ENCODE measurements at places on chromosomes 13 and 19.

- no peak for DNase-seq
Measured at GRCh38 chr13:101709952-101710351, 257.5 kb downstream of the ITGBL1 start.

DNA sequence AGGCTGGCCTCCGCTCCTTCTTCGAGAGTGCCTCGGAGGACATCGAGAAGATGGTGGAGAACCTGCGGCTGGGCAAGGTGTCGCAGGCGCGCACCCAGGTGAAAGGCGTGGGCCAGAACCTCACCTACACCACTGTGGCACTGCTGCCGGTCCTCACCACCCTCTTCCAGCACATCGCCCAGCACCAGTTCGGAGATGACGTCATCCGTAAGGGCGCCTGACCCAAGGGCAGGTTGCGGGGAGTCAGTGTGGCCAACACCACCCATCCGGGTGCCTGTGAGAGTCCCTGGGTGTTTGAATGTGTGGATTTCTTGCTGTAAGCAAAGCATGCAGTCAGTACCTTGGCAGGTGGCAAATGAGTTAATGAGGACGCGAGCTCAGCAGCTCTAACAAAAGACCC is 78.8 kb downstream of the RYR1 start:
- no peak for DNase-seq

- peak; percentile 36 for DNase-seq
Measured at GRCh38 chr19:45492627-45493470, 4.0 kb downstream of the RTN2 start.

- no peak for DNase-seq
Measured at GRCh38 chr13:35771898-35772297, 295.4 kb upstream of the MAB21L1 start.

DNA sequence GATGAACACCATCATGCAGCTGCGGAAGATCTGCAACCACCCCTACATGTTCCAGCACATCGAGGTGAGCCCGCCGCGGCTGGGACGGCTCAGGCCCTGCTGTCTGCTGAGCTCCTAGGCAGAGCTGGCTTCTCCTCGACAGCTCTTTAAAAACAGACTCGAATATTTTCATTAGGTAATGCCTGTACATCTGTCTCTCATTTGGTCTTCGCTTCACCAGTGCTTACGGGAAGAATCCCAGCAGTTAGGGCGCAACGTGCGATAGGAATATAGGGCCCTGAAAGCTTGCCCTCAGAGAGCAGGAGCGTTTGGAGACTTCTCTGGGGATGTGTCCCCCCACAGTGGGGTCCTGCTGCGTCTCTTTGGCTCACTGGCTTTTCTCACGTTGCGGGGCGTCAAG is 63.8 kb upstream of the LDLR start:
- DNase-seq: no peak
